ENCODE measurements at places on chromosomes 13 and 19.

DNA sequence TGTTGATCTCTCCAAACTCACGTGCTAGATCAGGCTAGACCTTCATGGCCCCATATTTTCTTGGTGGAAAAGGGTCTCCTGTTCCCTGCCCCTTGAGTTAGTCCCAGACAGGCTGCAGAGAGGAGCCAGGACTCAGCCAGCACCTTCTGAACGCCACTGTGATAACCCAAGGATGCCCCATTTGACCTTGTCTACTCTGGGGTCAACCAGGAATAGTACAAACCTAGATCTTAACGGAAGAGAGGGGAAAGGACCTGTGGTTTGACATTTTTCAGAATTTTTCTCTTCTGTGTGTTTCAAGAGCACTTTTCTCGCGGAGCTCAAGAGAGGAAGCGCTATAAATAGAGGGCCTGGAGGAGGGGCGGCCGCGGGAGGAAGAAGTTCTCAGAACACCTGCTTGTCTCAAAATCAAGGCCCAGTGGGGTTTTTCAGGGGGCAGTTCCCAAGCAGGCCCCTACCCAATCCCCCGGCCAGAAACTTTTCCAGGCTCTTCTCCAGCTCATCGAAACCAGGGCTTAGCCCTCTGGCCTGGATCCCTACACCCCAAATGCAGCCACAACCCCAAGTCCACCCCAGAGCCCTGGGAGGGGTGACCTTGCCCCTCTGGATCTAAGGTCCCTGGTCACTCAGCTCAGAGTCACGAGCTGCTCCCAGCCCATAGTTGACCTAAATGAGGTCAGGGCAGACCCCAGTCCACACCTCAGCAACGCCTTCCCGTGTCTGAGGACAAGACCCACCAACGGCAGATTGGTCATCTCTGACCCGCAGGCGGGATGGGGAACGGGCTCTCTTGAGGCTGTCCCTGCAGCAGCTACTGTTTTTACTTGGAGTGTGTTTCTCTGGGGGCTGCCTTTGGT, 75.6 kb upstream of the TM9SF2 start:
- no peak for DNase-seq

- DNase-seq, result no peak
Measured at GRCh38 chr19:14507704-14508542, 10.3 kb downstream of the DNAJB1 start.

DNA sequence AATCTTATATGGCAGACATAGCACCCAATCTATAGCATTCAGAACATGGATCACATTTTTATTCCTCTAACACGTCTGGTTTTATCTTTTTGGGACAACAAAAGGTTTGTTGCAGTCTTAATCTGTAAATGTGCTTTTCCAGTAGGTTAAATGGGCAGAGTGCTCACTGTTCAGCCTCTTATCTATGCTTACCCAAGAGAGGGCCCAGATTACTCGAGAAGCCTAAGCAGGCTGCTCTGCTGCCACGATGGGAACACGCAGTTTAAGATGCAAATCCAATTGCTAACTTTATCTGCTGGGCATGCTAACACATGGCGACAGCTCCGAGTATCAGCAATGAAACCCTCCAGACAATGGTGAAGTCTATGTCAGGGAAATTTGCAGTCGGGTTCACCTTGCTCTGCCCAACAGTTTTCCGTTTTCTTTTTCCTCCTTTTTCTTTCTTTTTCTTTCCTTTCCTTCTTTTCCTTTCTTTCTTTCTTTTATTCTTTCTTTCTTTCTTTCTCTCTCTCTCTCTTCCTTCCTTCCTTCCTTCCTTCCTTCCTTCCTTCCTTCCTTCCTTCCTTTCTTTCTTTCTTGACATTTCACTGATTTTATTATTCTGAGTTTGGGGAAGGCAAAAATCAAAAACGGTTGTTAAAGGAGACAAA, 115.3 kb downstream of the RBM26 start:
- no peak for DNase-seq

GRCh38 chr13:38686577-38687245, at the start of gene FREM2:
TSS of gene FREM2 (plus strand) at chr13:38687077. CDS start at chr13:38687345, 268 bp downstream.
- peak; percentile 70 for DNase-seq

DNA sequence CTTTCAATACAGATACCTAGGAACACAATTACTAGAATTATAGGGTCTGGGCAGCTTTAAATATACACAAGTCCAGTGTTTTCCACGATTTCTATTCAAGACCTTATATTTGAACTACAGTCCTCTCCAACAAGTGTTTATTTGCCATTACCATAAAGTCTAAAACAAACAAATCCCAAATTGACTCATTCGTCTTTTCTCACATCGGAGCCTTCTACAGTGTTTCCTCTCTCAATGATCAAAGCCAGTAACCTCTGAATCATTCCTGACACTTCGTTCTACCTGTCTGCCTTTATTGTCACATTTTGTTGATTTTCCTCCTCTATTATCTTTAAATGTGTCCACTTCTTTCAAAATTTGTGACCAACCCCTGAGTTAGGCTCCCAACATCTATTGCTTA, 1356.5 kb upstream of the SLC10A2 start:
- DNase-seq, result no peak

DNA sequence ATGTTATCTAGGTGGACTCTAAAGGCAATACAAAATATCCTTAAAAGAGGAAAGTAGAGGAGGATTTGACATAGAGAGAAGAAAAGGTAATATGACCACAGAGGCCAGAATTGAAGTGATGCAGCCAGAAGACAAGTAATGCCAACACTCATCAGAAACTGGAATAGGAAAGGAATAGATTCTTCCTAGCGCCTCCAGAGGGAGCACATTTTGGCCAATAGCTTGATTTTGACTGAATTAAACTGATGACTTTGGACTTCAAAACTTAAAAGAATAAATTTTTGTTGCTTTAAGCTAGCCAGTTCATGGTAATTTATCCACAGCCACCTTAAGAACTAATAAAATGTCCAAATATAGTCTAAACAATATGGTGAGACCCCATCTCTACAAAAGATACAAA, 1921.9 kb downstream of the OLFM4 start:
- DNase-seq, result no peak

GRCh38 chr19:8259142-8259921, 48.8 kb downstream of the CD320 start:
- DNase-seq, result no peak

DNA sequence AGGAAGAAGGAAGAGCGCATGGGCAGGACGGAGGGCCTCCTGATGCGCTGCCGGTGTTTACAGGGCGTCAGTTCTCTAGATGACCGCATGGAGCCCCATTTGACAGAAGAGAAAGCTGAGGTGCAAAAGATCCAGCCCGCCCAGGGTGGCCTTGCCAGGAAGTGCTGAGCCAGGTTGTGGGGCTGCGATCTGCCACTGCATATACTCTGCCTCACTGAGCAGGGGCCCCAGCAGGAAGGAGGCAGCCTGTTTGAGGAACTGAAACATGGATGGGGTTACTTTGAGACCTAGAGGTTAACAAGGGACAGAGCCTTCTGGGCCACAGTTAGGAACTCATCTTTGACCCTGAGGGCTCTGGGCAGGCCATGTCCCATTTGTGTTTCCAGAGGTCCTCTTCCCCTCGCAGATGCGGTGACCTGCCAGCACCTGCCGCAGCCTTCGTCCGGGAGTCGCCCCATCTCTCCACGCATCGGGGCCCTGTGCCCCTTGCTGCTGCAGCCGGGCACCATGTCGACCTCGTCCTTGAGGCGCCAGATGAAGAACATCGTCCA, 3.2 kb downstream of the EPN1 start:
- no peak for DNase-seq

GRCh38 chr13:37163641-37164265, 58.3 kb upstream of the CSNK1A1L start:
- DNase-seq, result no peak

DNA sequence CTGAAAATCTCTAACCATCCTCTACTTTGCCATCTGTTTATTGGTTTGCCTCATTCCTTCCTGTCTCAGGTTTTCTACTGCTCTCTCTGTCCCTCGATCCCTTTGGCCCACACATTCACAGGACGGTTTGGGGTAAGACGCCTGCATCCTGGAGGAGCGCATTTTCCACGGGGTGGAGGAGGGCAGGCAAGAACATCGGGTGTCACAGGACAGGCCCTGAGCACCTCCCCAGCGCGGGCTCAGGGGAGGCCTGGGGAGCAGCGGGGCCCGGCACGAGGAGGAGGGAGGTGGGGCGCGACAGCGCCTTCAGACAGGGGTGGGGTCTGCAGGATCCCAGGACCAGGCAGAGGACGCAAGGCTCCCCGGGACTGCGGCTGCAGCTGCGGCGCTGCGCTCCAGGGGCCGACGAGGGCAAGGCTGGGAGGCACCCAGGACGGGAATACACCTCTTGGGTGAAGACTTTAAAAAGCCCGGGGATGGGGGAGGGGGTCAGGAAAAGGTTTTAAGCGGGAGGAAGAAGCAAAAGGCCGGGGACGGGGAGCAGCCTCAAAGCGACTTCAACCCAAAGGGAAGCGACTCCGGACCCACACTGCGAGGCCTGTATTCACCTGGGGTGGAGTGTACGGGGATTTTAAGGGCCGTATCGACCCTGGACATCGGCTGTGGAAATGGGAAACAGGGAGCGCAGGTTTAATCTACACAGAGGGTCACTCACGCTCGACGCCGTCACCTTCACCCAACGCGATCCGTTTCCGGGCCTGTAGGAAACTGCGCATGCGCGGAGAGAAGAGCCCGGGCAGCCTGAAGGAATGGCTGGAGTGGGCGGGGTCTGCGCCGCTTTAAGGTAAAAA, at the start of gene ZNF415:
ZNF415 (minus strand) TSS at position 770 of the 851 bp plus-strand sequence. CDS start 10,234 bp downstream, outside the sequence.
- peak; percentile 88 for DNase-seq

- no peak for DNase-seq
Measured at GRCh38 chr13:23620613-23621315, 50.6 kb downstream of the TNFRSF19 start.

DNA sequence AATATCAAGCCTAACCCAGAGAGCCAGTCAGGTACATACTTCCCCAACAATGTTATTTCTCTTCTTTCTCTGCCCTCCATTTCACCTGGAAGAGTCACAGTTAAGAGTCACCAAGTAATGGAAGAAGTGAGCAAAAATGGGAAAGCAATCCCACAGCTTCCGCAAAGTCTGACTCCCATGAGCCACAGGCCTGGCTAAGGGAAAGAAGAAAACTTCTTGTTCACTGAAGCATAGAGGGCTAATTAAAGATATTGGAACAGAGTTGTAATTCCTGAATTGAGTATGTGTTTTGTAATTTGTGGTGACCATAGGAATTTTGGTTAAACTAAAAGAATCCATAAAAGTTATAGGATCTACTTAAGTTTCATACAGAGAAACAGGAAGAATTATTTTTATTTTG, 830.9 kb upstream of the PCDH20 start:
- no peak for DNase-seq

All from ovary (tissue), 10 donors.